Stimulated activated CD4-positive, alpha-beta T cell treated with anti-CD3 and anti-CD28 coated beads, Interleukin-1b, Interleukin-23, amount 100 ng/mL, for 1 hour (primary cell): ENCODE measurements at places on chromosomes 12 and 14.

GRCh38 chr12:104137001-104137901 lies 759 bp downstream of the NFYB start:
- no peak for DNase-seq

DNA sequence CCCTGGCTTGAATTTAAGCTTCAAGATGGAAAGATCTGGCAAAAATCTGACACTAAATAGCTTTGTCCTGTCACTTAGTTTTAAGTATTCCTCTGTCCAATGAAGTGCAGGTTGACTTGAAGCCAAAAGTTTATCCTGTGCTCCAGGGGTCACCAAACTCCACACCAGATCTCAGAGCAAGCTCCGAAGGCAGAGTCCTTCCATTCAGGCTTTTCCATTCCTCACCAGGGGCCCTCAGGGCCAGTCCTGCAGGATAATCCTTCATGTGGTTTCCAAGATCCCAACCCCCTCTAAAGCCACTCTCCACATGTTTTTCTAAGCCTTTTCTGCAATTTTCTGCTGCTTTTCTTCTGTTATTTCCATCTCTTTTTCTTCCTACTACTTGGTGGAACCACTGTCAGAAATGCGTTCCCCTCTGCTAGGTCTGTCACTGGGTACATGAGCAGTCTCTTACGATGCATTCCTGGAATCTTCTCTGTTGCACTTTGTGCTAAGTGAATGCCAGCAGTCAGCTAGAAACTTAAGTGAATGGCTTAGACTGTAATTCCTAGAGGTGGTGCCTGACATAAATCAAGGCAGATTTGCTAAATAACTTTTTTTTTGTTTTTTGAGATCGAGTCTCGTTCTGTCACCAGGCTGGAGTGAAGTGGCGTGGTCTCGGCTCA lies 251.4 kb downstream of the MSRB3 start:
- DNase-seq = no peak

- DNase-seq = no peak
These were observed 88.0 kb downstream of the OSBPL8 start for GRCh38 chr12:76471579-76471978.

DNA sequence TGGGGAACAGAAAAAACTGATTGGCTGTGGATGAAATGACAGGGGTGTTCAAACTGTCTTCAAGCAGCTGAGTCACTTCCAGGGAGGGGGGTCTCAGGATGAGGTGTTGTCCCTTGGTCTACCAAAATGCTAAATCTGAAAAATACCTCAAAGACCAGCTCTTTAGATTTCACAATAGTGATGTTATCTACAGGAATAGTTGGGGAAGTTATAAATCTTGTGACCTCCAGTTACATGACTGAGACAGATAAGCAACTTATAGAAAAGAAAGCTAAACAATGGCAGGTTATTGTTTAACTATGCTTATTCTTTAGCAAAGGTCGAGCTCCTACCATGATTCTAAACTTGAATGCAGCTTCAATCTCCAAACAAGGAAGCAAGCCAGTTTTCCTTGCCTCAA lies 125.4 kb downstream of the SYT10 start:
- DNase-seq = no peak

DNA sequence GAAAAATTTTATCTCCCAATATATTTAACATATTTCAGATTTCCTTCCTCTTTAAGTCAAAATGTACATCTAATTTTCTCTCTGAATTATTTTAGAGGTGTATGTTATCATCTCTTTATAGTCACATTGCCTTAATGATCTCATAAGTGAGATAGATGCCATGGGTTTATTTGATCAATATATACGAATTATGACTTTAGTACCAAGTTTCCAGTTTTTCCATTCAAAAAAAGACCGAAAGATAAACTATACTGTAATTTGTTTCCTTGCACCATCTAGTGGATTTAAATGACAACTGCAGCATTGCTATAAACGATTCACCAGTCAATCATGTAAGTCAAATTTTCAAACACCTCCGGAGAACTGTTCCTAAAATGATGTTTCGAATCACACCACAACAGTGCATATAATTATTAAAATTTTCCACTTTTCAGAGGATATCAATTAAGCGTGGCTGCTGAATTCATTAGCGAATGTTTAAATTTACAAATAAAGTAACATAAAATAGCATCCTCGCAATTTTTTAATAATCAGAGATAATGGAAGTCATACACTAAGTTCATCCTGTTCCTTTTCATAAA lies 419 bp upstream of the ATXN7L3B start:
- DNase-seq = no peak

GRCh38 chr12:52771505-52771904 lies 5.6 kb downstream of the KRT76 start:
- no peak for DNase-seq

GRCh38 chr14:106790189-106791036 lies 1264.0 kb downstream of the TMEM121 start:
- peak; percentile 23 for DNase-seq

DNA sequence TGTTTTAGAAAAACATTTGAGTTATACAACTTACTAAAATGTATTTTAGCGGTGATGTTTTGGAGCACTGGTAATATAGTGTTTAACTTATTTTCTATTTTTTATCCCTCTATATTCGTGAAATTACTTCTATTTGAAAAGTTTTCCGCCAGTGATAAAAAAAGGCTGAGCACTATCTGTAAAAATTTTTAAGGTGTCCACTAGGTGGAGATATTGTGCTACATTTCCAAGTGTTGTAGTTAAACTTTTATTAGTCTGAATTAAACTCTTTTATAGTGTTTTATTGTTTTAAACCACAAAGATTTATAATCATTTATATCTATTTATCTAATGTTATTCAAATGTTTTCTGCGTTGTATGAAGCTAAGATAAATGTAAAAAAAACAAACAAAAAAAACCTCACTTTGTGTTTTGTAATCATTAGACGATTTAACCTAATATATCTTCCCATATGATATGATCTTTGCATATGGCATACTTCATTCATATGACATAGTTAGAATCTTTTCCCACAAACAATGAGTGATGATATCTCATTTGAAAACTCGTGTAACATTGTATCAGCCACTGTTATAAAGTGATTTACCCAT lies 11.8 kb downstream of the ALG10B start:
- no peak for DNase-seq

DNA sequence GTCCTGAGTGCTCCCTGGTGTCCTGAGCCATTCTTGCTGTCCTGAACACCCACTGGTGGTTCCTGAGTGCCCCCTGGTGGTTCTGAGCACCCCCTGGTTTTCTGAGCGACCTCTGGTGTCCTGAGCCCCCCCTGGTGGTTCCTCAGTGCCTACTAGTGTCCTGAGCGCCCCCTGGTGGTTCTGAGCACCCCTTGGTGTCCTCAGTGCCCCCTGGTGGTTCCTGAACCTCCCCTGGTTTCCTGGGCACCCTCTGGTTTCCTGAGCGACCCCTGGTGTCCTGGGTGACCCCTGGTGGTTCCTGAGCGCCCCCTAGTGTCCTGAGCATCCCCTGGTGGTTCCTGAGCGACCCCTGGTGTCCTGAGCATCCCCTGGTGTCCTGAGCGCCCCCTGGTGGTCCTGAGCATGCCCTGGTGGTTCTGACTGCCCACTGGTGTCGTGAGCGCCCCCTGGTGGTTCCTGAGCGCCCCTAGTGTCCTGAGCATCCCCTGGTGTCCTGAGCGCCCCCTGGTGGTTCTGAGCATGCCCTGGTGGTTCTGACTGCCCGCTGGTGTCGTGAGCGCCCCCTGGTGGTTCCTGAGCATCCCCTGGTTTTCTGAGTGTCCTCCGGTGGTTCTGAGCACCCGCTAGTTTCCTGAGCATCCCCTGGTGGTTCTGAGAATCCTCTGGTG lies 473.1 kb downstream of the TMEM121 start:
- DNase-seq = peak; percentile 62

DNA sequence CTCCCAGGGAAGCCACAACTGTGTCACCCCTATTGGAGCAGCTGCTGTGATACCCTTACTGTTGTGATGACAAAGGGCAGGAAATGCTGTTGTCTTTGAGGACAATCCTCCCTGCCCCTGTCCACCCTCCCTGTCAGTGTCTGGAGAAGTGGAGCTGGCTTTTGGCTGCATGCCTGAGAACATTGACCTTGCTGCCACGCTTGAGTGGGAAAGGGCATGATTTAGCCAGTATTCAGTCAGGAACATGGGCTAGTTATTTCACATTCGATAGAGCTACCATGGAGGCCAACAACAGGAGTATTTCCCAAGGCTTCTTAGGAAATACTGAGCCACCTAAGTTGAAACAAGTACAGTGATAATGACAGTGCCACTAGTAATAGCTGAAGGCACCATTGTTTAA lies 59.4 kb downstream of the MYRFL start:
- DNase-seq = no peak

GRCh38 chr12:52203079-52203921 lies 11.5 kb upstream of the KRT80 start:
- DNase-seq = no peak

DNA sequence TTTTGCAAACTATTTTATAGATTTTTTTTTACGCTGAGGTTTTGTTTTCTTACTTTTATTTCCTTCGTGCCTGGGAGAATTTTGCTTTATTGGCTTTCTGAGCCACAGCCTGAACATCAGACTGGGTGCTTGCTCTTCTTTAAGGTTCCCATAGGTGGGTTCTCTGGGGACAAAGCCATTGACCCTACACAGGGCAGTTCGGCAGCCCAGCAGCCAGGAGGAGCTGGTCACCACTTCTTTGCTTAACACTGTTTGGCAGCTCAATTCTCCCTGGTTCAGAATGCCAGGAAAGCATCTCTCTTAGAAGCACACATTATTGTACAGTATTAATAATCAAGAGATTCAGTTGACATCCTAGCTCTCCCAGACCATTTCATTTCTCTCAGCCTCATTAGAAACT lies 140.8 kb upstream of the NEDD1 start:
- DNase-seq = no peak

GRCh38 chr14:32252030-32252670 lies 49.1 kb upstream of the RNU6-8 start:
- DNase-seq = no peak

- no peak for DNase-seq
These were observed 15.0 kb downstream of the POMT2 start for GRCh38 chr14:77305696-77306095.

DNA sequence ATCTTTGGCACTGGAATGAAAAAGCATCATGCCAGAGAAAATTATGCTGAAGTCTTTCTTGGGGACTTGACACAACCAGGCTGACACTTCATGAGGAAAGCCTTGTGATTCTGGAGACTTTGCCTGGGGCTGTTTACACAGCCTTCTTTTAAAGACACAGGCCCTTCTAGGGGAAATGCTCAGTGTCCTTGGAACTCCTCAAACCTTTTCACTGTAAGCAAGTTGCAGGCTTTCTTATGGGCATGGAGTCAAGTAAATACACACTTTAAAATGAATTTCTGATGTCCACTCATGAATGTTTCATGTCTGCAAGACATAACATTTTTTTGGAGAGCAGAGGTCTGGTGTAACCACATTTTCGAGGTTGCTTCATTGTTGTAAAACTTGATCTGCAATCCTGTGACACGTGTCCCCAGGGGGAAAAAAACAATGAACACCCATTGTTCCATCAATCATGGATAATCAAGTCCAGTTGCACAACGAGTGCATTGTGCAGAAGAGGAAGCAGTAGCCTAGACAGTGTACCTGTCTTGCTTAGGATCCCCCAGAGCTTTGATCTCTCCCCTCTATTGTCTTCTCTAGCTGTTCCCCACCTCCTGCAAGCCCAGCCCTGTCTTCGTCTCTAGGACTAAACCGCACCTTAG lies 155.1 kb upstream of the PRICKLE1 start:
- no peak for DNase-seq

- DNase-seq = no peak
These were observed 32.1 kb downstream of the CRACR2A start for GRCh38 chr12:3720772-3721171.

DNA sequence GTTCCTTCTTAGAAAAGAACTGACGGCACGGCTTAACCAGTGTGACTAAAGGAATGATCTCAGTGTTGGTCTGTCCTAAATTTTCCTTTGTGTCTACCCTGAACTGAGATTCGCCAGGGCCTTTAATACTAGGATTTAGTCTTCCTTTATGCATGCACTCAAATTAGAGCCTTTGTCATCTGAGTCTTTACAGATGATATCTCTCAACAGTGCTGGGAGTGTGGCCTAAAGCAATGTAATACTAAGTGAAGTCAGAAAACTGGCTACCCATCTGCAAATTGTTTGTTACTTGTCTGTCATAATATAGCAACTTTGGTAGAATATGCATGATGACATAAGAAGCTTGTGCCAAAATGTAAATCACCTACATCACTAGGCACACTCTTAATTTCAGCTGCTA lies 95.4 kb downstream of the PTPRO start:
- no peak for DNase-seq

DNA sequence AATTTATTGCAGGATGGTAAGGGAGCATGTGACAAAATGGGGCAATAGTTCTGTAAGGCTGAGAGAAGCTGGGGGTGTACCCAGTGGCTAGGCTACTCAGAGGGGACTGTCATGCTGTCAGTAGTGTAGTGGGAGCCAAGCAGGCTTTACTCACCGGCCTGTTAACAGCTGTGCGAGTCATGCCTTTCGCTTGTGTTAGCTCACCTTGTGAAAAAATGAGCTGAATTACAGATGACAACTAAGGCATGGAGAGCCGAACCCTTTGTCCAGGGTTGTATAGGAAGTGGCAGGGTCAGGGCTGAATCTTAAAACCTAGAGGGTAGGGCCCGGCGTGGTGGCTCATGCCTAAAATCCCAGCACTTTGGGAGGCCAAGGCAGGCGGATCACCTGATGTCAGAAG lies 37.9 kb downstream of the SH2B3 start:
- DNase-seq = no peak

DNA sequence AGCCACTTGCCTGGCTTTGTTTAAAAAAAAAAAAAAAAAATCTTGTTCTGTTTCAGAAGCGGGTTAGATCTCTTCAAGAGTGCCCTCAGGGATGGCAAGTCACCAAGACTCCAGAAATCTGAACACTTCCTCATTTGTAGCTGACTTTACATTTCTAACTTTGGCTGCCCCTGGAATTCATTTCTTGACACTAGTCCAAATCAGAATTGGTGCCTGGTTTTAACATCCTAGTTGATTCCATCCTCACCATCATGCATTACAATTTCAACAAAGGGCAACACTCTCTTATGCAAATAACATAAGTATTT lies 295.5 kb downstream of the RMST start:
- DNase-seq = no peak

GRCh38 chr12:111766608-111767361 lies at the start of gene ALDH2:
Gene ALDH2 (plus strand): TSS chr12:111766933. CDS start chr12:111766983, 50 bp downstream.
- DNase-seq = no peak

DNA sequence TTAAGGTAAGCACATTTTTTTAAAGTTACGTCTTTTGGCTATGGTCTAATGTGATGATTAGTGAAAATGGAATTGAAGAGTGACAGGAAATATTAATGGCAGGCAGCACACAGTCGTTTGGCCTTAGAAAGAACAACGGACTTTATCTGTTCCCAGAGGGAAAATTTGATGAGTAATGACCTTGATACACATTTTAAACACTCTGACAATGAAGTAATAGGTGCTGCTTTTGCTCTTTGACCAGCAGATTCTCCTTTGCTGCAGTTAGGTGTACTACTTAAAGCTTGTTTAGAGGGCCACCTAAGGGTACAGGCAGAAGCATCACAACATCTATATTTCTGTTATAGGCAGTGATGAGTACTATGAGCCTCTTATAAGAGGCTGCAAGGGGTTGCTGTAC lies 27.1 kb upstream of the RNU6-8 start:
- no peak for DNase-seq

GRCh38 chr12:116317986-116318575 lies 40.6 kb upstream of the MED13L start:
- DNase-seq = no peak
